ENCODE measurements at places on chromosomes 7 and 10. TPM values are rescaled to one million over a fixed set of nuclear protein-coding genes. Genes with fewer than 3 reads are reported as not detected.

GRCh38 chr10:79374312-79375191 is 27.3 kb downstream of the PPIF start:
- H3K27me3 ChIP-seq = no peaks in the 10 kb centered on the region
- H3K36me3 ChIP-seq = no peaks in the 10 kb centered on the region
- peaks cover 17% of the 10 kb centered on the region for H3K4me1 ChIP-seq
- H3K27ac ChIP-seq = no peak overlapping the region
- H3K4me3 ChIP-seq = no peak overlapping the region

The ACBD7 gene
- 0.63 TPM for total RNA-seq

The SLC26A5 gene
- not detected for total RNA-seq

DNA sequence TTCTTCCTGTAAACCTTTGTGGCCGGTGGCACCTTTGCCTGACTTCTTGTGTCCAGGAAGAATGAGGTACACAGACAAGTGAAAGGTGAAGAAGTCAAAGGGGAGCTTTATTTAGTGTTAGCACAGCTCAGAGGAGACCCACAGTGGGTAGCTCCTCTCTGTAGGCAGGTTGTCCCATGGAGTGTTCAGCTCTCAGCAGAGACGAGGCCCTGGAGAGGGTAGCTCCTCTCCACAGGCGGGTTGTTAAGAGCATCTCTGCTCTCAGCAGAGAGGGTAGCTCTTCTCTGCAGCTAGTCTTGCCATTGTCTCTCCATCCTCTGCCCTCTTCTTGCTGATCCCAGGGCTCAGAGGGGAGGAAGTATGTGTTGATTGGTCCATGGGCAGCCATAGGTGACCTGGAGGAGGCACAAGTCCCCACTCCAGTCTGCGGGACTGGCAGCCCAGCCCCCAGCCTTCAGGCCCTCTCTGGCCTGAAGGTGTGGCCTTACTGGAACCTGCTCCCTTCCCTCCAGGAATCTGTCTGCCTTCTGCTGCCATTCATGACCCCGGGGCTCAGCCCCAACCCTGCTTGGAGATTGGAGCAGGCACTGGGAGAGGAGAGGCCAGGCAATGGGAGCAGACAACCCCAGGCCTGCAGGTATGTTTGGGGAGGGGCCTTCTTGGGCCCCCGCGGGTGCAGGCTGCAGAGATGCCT is 24.5 kb downstream of the HHEX start:
- H3K4me1 ChIP-seq = no peaks in the 10 kb centered on the region
- peaks cover 8% of the 10 kb centered on the region for H3K27me3 ChIP-seq
- no peak overlapping the region for H3K27ac ChIP-seq
- peak; percentile 77 for DNase-seq
- no peaks in the 10 kb centered on the region for H3K36me3 ChIP-seq

The GPR26 gene
- not detected for total RNA-seq

The ADAM22 gene
- total RNA-seq = 1.8 TPM

DNA sequence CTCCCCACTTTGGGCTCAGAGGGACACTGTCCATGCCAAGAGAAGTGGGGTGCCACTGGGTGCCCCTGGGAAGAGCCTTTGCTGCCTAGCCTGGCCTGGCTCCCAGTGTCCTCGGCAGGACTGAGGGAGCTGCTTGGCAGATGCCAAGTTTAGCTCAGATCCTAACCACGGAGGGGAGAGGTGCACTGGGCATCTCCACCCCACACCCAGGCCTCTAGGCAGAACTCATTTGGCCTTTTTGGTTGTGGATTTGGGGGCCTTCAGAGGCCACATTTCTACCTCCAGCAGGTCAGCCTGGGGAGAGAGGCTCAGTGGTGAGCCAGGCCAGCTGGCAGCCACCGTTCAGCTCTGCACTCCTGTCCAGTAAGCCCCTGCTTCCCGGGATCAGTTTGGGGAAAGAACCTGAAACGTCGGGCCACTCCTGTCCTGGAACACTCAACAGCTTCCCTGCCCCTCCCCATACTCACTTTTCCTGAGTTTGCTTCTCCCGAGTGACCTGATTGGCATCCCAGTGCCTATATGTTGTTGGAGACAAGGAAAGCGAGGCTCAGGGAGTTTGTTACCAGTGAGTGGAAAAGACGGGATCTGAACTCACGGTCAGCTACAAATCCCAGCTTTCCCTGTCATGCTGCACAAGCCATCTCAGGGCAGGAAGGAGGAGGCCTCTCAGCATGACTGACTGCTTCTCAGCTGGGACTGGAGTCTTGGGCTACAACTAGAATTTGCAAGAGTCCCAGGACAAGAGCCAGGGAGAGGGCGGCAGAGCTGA is 11.2 kb upstream of the CXCL12 start:
- H3K4me3 ChIP-seq = no peak overlapping the region
- no peaks in the 10 kb centered on the region for H3K27me3 ChIP-seq
- no peaks in the 10 kb centered on the region for H3K36me3 ChIP-seq
- H3K27ac ChIP-seq = no peak overlapping the region

The SPRN gene
- total RNA-seq = not detected

- no peaks in the 10 kb centered on the region for H3K4me1 ChIP-seq
- DNase-seq = no peak
- H3K36me3 ChIP-seq = no peaks in the 10 kb centered on the region
- no peak overlapping the region for H3K27ac ChIP-seq
- H3K27me3 ChIP-seq = no peaks in the 10 kb centered on the region
Observed at GRCh38 chr10:105017691-105018090, 376.6 kb downstream of the SORCS3 start.

DNA sequence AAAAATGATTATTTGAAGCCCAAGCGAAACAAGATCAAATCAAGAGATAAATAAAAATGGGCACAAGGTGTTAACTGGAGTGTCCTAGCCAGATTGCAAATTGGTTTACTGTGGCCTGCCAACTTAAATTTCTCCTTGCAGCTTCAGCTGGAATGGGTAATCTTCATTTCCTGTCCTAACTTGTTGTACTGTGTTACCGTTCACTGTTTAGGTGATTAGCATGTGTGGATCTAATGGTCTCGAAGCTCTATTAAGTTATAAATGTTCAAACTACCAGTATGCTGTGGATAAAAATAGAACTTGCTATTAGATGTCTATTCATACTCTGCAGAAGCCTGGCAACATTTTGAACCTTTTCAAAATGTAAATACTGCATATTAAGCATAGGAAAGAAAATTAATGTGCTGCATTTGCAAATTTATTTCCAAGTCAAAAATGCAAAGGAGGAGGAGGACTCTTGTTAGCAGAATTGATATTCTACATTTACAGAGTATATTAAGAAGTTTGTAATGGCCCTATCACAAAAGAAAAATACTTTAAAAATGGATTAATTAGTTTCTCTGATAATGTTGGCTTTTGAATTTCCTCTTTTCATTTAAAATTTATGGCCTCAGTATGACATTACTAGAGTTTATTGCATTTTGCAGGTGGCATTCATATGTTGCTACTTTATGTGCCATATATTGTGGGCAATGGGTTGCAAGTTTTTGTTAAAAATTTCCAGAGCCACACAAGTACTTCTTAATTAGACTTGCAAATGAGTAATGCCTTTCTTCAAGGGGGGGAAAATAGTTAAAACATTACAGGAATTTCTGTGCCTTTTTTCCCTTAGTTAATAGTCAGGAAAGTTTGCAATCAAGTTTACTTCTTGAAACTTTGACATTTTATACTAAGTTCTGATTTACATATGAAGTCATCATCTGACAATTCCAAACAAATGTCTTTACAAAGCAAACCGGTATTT is 92.1 kb downstream of the CABCOCO1 start:
- H3K4me1 ChIP-seq = no peaks in the 10 kb centered on the region
- H3K4me3 ChIP-seq = no peak overlapping the region
- no peaks in the 10 kb centered on the region for H3K36me3 ChIP-seq
- no peaks in the 10 kb centered on the region for H3K27me3 ChIP-seq

Data from esophagus muscularis mucosa (tissue), 4 donors.